ENCODE measurements at places on chromosomes 12 and 14.
A peak's percentile ranks its signal among the peaks of the same experiment; 100 is the strongest.

GRCh38 chr12:72368298-72368697, 96.1 kb downstream of the TRHDE start:
- DNase-seq, result no peak

- no peak for DNase-seq
Measured at GRCh38 chr12:130827432-130827831, 11.6 kb downstream of the STX2 start.

DNA sequence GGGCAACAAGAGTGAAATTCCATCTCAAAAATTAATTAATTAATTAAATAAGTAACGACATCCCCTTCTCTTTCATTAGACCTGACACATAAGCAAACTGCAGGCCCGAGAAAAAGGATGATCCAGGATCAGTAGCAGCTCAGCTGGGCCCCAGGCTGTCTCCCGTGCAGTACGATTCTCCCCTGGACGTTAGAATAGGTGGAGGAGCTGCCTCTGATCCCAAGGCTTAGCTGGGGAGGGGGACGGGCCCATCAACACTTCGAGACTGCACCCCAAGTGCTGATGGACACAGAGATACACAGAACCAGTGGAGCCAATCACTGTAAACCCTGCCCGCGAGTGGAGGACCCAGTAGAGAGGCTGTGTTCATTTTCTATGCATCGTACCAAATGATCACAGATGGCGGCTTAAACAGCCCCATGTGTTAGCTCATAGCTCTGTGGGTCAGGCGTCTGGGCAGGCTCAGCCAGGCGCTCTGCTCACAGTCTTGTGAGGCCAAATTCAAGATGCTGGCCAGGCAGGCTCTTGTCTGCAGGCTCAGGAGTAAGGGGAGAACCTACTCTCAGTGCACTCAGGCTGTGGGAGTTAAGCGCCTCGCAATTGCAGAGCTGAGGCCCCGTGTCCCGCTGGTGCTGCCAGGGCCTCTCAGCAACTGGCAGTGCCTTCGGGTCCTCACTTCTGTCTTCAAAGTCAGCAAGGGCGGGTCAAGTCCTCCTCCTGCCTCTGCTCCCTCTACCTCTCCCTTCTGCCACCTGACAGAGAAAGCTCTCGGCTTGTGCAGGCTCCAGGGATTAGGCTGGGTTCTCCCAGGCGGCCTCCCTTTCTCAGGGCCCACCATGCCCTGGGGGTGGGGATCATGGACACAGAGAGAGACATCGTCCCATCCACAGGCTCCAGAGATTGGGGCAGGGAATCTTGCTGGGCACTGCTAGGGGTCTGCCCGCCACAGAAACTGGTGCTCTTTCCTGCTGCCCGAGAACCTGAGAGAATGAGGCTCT, 26.4 kb downstream of the RIMBP2 start:
- DNase-seq, result no peak

DNA sequence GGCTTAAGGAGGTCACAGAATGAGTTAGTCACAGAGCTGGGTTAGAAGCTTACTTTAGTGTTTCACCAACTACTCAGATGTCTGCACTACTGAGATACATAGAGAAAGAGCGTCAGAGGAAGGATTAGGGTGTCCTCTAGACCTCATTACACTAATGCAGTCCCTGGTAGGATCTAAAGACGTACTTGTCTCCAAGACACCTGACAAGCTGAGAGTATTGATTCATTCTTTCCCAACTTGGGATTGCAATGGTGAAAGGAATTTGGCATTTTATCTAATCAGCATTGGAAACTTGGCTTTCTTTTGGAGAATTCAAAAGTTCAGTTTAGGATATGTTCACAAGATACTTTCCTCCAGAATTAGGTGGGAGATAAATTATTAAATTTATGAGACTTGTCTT, 402.1 kb downstream of the ZFP36L1 start:
- no peak for DNase-seq

- DNase-seq, result peak; percentile 80
Measured at GRCh38 chr14:32896979-32897697, 41.5 kb upstream of the NPAS3 start.

- DNase-seq, result no peak
Measured at GRCh38 chr12:51393676-51394545, 2.7 kb upstream of the GALNT6 start.

- DNase-seq, result no peak
Measured at GRCh38 chr12:110591451-110592051, 8.4 kb upstream of the PPTC7 start.

Data from NCI-H187 (cell line).